ENCODE measurements at places on chromosomes 3 and 15.

GRCh38 chr3:16236856-16237393 lies 27.8 kb downstream of the DPH3 start:
- no peak for DNase-seq

DNA sequence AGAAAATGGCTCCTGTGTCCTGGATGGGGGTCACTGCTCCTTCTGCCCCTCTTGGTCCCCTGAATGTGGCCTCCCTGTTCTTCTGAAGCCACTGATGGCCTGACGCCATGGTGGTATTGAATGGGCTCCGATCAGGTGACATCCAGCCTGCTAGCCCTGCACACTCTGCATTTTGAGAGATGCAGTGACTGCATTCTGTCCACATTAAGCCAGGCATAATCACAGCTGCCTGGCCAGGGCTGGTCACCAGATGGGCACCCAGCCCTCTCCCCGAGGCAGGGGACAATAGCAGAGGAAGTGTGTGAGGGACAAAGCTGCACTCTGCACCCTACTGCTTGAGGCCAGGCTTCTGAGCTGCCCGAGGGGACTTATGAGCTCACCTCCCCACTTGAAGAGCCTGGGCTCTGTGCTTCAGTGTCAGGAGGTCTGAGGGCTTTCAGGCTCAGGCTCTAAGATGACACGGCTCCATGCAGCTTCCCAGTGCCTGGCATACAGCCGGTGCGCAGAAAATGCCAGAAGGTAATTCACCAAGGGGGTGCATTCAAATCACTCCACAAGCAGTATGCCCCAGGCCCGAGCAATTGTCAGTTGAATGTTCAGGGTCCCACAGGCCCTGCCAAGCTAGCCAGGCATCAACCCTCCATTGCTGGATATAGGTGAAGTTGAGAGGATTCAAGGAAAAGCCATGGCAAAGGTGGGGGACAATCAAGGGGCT lies 56.8 kb downstream of the WNT7A start:
- no peak for DNase-seq

GRCh38 chr3:185649414-185649813 lies 63.3 kb downstream of the SENP2 start:
- DNase-seq = no peak

- DNase-seq = no peak
Observed at GRCh38 chr15:83869341-83869740, 215.4 kb downstream of the ADAMTSL3 start.

- no peak for DNase-seq
Observed at GRCh38 chr3:196932600-196932999, 9.7 kb downstream of the NCBP2 start.

- no peak for DNase-seq
Observed at GRCh38 chr3:96347289-96347688, 467.1 kb upstream of the EPHA6 start.
